ENCODE measurements at places on chromosomes 3 and 15.
A peak's percentile ranks its signal among the peaks of the same experiment; 100 is the strongest.

DNA sequence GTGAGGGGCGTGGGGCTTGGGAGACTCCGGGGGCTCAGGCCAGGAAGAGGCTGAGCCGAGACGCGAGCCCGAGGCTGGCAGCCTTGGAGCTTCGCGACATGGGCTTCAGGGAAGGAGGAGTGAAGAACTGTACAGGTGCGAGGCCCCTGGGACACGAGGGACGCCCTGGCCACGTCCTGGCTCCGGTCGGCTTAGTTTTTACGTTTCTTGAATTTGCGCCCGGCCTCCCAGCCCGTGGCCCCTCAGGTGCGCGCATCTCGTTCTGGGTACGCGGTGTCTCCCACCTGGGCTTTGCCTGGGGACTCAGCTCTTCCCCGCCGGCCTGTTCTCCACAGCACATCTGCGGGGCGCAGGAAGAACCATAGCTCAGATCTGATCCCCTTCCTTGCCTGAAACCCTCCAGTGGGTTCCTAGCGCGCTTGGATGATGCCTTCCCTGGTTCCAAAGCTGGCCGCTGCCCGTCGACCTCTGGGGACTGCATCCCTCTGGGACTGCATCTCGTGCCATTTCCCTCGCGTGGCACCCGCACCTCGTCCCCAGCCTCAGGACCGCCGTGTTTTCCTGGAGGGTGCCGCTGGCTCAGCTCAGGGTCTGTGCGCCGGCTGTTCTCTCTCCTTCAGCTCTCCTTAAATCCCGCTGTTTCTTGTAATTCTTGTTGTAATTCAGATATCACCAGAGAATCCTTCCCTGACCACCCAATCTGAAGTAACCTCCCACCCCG lies 614 bp downstream of the CHCHD6 start:
- no peak for DNase-seq

DNA sequence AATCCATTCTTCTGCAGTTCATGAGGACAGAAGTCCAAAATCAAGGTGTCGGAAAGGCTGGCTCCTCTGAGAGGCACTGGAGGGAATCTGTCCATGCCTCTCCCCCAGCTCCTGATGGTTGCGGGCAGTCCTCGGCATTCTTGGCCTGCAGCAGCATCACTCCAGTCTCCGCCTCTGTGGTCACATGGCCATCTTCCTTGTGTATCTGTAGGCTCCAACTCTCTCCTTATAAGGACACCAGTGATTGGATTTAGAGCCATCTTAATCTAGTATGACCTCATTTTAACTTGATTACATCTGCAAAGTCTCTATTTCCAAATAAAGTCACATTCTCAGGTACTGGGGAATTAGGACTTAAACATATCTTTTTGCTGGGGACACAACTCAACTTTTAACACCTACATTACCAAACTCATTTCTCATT lies 56.0 kb upstream of the FLNB start:
- DNase-seq, result no peak

DNA sequence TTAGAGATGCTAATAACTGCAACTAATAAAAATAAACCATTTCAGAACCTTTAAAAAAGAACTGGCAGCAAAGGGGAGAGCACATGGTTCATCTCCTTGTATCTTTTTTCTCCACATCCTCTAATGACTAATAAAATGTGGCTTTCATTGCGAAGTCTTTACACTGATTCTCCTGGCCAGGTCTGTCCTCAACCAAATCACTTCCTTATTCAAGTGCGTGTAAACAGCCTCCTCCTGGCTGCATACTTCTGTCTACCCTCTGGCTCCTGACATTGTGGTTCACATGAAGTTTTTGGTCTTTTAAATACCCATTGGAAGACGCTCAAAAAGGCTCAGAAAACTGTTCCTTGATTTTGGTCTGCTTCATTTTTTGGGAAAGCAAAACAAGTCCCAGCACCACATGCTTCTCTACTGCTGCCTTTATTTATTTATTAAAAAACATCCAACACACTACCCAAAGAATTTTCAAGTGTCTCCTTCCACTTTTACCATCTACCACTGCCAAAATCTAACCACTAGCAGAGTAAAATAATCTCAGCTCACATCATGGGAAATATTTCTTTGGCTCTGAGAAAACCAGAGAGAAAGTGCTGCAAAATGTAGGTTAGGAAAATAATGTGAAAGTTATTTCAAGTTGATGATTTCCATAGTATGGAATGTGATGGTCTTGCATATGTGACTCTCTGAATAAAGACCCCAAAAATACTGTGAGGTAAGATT lies 85.1 kb downstream of the EFL1 start:
- no peak for DNase-seq

DNA sequence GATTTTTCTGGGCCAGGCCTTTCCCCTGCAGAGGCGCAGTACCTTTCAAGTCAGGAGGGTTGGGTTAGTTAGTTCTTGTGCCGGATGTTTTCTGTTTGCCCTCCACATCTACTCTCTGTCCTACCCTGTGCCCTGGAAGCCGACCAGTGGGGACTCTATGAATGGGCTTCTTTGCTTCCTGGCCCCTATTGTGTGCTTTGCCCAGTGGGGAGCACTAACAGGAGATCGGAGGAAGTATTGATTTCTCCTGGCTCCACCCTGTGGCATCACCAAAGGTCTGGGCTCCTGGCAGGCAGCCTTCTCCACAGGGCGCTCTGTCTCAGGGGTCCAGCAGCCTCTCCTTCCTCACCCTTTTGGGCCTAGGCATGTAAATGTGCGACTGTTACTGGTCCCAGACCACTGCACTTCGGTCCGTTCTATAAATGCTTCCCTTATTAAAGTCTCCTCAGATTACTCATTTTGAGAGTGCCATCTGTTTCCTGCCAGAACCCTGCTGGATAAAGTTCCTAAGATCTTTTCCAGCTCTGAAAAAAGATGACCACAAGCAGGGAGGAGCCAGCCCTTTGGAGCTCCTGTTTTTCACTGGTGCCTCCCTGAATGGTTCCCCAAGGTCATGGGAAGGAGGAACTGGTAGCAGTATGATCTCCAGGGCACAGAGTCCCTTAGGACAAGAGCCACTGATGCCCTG lies 44.5 kb downstream of the CTDSPL start:
- no peak for DNase-seq

- DNase-seq, result no peak
Measured at GRCh38 chr3:124410471-124410870, 319.8 kb upstream of the UMPS start.

DNA sequence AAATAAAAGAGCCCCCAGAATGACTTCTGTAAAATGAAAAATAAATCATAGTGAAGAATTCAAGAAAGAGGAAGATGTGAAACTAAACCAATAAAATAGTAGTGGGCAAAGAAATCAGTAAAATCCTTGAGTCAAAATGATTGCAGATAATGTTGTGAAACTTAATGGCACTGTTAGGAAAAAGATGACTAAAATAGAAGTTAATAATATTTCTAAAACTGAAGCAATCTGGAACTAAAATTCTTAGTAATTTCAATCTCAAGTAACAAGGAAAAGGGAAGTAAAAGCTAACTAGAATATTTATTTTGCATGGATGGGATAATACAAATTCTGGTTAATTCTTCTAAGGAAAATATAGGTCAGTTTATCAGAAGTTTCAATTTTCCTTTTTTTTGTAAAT lies 84.6 kb downstream of the TMCO5A start:
- DNase-seq, result no peak

GRCh38 chr15:47908950-47909670 lies 191.8 kb downstream of the SEMA6D start:
- DNase-seq, result no peak

GRCh38 chr3:52423173-52423572 lies 21.7 kb downstream of the SEMA3G start:
- DNase-seq, result no peak

DNA sequence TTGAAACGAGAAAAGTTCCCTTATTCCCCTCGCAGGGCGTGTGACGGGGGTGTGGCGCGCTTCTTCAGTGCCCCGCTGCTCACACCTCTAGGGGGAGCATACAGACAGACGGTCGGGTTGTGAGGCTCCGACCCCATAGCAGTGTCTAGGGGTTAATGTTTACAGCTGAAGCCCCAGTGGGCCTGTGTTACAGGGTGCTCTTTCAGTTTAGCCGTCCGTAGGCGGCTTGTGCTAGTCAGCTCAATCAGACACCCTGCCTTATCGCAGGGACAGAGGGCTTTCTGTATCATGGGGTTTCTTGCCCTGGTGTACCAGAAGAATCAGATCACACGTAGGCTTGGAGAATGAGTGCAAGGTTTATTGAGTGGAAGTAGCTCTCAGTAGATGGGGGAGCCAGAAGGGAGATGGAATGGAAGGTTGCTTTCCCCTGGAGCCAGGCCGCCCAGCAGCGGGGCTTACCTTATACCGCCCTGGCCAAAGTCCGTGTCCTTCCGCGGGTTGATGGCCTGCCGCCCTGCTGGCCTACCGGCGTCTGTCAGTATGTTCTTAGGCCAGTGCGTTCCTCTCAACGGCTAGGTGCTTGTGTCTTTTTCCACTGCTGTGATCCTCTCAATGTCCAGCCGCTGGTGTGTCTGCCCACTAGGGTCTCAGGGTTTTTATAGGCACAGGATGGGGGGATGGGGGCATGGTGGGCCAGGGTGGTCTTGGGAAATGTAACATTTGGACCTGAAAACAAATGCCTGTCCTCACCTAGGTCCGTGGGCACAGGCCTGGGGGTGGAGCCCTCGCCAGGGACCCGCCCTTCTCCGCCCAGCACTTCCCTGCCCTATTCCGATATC lies 32.2 kb upstream of the ACP3 start:
- no peak for DNase-seq

DNA sequence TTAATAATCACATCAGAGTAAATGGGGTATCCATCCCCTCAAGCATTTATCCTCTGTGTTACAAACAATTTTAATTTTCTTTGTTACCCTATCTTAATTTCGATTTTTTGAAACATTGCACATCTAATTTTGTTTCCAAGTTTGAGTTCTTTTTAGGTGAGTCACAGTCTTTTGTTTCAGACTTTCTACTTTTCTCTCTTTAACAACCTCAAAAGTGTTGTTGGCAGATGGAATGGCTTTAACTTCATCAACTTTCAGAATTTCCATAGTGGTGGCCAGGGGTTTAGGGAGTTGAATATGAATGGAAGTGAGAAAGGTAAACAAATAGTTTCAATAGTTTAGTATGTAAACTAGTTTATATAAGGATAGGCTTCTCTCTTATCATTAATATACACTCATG lies 223.0 kb upstream of the MLF1 start:
- no peak for DNase-seq

DNA sequence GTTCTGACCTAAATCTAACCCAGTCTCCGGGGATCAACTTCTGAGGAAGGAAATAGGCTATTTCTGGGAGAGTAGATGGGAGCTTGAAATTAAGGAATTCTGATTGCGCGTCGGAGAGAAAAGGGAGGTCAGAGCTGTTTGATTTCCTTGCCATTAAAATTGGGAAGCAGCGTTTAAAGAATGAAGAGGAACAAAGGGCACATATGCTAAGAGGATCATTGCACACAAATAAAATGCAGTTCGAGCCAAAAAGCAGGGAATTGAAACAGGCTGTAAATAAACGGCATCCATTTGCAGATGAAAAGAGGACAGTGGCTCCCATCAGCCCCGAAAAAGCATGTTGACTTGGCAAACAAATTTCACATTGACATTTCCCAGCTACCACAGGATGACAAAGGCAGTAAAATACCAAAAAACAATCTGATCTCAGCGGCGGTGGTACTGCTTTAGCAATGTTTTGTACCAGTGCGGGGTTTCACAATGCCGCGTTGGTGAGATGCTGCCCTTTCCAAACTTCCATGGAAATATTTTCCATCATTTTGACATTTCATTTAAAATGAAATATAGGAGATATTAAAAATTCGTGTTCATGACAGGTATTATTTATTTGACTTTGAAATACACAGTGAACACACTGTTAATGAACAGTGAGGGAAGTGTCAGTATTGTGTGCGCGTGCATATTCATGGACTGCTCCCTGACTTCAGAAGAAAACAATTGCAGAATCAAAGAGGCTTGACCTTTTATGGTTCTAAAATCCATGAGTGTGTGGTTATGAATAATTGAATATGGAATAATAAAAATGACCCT lies 108.8 kb downstream of the SQOR start:
- DNase-seq, result no peak

GRCh38 chr3:14124223-14124614 lies 451 bp downstream of the CHCHD4 start:
- DNase-seq, result peak; percentile 76

DNA sequence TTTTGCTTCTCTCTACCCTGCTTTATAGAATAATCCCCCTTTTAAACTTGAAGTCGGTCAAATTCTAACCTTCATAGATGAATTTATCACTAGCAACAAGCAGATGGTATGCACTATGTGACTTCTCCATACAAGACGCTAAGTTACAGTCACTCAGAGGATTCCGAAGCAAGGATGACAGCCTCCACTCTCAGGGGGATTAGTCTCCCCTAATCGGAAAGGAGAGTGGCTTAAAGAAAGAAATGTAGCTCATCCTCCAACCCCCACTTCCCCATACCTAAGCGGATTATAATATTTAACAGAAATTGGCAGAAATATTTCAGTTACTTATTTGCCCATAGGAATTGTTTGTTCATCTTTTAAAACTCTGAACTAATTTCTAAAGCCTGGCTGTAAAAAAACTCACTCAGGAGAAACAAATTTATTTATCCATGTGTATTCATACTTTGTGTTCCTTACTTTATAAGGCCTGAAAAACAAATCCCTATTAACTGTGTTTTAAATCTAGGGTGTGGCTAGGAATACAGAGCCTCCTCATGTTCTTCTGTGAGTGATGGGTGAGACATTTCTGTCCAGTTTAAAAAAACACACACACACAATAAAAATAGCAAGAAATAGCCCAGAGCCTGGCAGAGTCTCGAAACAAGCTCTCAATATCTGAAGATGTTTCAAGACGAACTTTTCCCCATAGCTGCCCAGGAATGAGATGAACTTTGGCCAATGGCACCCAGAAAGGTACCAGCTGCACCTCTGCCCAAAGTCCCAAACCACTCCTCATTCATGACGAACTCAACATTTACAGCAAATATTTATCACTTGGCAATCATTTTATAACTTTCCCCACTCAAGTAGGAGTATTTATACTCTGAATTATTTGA lies 18.7 kb downstream of the SIAH2 start:
- no peak for DNase-seq

GRCh38 chr15:35871812-35872211 lies 325.8 kb upstream of the DPH6 start:
- no peak for DNase-seq

DNA sequence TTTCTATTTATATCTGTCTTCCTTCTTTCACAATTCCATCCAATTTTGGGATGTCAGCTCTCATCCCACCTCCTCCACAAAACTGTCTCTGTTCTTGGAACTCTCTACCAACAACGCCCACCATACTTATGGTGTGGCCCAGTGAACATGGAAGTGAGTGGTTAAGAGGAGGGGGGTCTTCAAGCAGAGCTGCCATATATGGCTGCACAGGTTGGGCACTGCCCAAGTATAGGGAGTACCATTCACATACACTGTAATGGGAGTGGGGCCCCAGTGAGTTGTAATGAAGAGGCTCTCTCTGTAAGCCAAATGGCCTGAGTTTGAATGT lies 7.9 kb upstream of the CAMK1 start:
- no peak for DNase-seq

Measured in stimulated activated CD4-positive, alpha-beta T cell treated with anti-CD3 and anti-CD28 coated beads, Interleukin-4, amount 100 ng/mL, for 24 hours (primary cell).